ENCODE measurements at places on chromosomes 7 and 10.

DNA sequence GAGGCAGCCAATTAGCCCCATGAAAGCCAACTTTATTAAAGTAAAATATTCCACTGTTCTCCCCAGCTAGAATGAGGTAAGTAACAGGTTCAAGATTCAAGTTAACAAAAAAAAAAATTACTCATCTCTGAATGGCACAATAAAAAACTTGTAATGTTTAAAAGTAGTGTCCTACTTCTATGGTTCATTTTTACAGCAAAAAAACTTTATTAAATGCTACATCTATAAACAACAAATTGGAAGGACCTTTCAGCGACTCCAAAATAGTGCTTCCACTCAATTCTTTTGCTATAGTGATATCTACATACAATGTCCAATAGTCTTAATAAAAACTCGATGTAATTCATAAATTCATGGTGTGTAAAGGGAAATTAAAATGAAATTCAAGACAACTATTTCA is 59.2 kb downstream of the EZH2 start:
- no peak for DNase-seq

- no peak for DNase-seq
Observed at GRCh38 chr7:159048656-159049055, 96.0 kb downstream of the VIPR2 start.

GRCh38 chr7:42722198-42722597 is 189.7 kb downstream of the C7orf25 start:
- no peak for DNase-seq

DNA sequence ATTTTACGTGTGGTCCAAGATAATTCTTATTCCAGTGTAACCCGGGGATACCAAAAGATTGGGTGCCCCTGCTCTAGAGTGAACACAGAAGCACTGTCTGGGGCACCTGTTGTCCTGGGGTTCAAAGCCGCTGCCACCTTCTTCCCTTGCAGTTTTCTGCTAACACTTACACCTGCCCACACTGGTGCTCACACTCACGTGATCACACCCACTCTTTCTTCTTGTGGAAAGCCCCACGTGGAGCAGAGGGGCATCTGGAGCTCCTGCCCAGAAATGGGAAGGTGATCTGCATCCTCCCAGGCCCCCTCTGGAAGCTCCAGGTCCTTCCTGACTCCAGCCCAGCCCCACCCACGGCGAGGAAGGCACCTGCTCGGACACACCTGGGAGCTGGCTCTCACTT is 42.9 kb downstream of the PTPRN2 start:
- no peak for DNase-seq

DNA sequence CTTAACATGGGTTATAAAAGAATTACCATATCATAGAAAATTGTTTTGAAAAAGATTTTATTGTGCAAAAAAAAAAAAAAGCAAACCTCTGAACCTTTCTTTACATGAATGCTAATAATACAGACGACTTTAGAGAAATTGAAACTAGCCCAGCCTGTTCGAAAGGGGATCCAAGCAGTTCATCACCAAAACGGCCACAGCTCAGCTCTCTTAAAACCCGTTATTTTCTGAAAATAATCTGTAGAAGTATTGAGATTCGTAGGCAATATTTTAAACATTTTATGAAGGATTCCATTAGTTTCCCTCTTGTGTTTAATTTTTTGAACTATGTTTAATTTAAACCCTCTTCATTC is 9.9 kb upstream of the GSAP start:
- no peak for DNase-seq

GRCh38 chr7:54738737-54739136 is 20.3 kb downstream of the SEC61G start:
- no peak for DNase-seq

- DNase-seq: no peak
Observed at GRCh38 chr10:43376828-43377423, 5.5 kb downstream of the FXYD4 start.

DNA sequence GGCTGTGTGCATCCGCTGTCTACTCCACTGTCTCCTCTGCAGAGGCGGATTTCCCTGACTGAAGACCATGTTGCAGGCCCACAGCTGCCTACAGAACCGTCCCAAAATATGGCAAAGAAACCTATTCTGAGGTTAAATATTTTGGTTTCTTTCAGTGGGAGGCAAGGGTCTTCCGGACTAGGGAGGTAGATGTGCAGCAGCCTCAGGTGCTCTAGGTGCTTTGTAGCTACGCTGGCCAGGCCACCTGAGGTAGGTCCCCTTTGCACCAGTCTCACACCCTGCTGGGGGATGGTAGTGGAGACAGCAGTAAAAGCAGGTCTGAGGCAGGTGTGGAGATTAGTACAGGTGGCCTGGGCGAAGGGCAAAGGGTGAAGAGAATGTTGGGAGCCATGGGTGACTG is 8.2 kb upstream of the PILRB start:
- no peak for DNase-seq

DNA sequence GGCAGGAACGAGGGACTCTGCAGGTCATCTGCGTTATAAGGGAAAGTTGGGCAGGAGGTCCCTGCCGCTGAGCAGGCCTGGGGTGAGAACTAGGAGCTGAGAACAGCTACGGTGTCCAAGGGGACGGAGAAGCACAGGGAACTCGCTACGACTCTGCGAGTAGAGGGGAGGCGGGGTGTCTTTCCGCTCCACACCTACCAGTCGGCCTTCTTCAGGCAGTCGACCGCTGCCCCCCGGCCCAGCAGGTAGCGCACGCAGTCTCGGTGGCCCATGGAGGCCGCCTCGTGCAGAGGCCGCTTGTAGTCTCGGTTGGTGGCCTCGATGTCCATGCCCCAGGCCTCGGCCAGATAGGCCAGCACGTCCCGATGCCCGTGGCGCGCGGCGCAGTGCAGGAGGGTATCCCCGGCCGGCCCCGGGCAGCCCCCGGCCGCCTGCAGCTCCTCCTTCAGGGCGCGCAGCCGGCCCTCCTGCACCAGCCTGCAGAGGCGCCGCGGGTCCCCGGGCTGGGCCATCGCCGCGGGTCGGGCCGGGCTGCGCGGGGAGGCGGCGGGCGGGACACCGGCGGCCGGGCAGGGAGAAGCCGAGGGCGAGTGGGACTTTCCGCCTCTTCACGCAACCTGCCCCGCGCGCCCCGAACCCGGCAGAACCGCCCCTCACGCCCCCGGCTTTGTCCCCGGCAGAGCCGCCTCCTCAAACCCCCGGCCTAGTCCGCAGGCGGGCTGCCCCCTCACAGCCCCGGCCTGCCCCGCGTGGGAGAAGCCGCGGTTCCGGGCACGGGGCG is 660 bp downstream of the ANKRD16 start:
- DNase-seq: no peak
